ENCODE measurements at places on chromosomes 13 and 19. TPM values are rescaled to one million over a fixed set of nuclear protein-coding genes. Genes with fewer than 3 reads are reported as not detected.

ZNF471 gene
- total RNA-seq = 0.40 TPM

APC2 gene
- total RNA-seq = 0.13 TPM

ZNF146 gene
- 117 TPM for total RNA-seq

USHBP1 gene
- total RNA-seq = not detected

RASAL3 gene
- 104 TPM for total RNA-seq

FFAR2 gene
- total RNA-seq = not detected

PSG1 gene
- total RNA-seq = not detected

ATP1A3 gene
- total RNA-seq = 3.0 TPM

ZNF560 gene
- not detected for total RNA-seq

C19orf18 gene
- not detected for total RNA-seq

Measured in activated CD8-positive, alpha-beta memory T cell treated with anti-CD3 and anti-CD28 coated beads for 36 hours (primary cell).